ENCODE measurements at places on chromosomes 1 and 21.

GRCh38 chr1:109490029-109490933 is 3.6 kb upstream of the CYB561D1 start:
- no peak for DNase-seq

DNA sequence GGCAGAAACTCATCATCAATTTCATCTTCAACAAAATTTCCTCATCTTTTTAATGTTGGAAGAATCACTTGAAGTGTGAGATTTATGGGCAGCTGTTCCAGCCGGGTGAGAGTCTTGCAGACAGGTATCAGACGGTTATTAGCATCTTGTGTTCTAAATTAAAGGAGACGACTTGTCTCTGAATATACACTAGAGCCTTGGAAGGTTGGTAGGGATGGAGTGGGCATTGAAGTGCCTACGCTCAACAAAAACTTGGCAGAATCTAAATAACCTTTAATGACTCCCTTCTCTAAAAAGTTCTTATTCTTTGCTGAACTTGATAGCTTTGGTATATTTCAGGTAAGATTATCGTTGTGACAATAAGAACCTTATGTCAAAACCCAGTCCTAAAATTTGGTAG is 111.5 kb upstream of the MAGI3 start:
- DNase-seq, result no peak

- no peak for DNase-seq
Observed at GRCh38 chr1:3360646-3361257, 93.7 kb upstream of the ARHGEF16 start.

- no peak for DNase-seq
Observed at GRCh38 chr1:215860833-215861232, 293.7 kb downstream of the KCTD3 start.

DNA sequence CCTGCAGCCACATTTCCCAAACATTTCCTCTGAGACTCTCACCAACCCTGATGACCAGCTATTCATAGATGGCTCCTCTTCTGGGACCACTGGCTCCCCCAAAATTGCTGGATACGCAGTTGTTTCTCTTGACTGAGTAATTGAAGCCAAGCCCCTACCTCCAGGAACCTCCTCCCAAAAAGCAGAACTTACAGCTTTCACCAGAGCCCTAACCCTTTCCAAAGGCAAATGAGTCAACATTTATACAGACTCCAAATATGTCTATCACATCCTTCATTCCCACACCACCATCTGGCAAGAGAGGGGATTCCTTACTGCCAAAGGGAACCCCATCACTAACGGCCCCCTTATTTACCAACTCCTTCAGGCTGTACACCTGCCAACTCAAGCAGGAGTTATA is 20.3 kb upstream of the CA6 start:
- no peak for DNase-seq

- no peak for DNase-seq
Observed at GRCh38 chr21:42010507-42011495, 641 bp upstream of the ZBTB21 start.

DNA sequence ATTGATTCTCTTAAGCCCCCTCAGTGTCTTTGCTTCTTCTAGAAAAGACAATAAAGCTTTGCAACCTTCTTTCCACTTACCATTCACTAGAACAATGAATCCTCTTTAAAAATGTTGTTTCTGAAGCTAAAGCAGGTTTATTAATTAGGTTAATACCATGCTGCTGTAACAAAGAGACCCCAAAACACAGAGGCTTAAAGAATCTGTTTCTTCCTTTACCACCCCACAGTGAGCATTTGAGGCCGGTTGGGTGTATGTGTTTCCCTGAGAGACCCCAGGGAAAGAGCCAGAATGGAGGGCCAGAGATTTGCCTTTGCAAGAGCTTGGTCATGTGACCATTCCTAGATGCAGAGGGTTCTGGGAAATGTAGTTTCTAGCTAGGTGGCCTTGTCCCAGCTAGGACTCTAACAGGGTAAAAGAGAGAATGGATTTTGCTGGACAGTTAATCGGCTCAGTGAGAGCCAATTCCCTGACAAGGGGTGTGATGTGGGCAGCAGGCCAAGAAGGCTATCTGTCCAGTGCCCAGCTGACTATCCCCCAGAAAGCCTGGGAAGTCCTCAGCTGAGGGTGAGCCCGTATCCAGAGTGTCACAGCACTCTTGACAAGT is 191.8 kb upstream of the TMEM51 start:
- no peak for DNase-seq

- DNase-seq, result no peak
Observed at GRCh38 chr1:53310847-53311681, 16.8 kb downstream of the LRP8 start.

- no peak for DNase-seq
Observed at GRCh38 chr21:42784276-42784675, 95.1 kb downstream of the WDR4 start.

DNA sequence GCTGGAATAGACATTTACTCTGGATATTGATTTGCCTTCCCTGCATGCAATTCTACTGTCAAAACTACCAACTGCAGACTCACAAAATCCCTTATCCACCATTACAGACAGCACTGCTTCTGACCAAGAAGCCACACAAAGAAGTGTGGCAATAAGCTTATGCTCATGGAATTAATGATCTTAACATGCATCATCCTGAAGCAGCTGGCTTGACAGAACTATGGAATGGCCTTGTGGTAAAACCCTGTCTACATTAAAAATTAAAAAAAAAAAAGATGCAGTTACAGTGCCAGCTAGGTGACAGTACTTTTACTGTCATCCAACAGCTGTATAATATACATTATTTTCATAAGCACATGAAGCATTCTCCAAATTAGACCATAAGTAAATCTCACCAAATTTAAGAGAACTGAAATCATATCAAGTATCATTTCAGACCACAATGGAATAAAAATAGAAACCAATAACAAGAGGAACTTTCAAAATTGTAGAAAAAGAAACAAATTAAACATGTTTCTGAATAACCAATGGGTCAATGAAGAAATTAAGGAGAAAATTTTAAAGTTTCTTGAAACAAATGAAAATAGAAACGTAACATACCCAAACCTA is 70.7 kb downstream of the SCMH1 start:
- no peak for DNase-seq

- DNase-seq, result no peak
Observed at GRCh38 chr1:115595279-115596079, 46.3 kb upstream of the VANGL1 start.

- DNase-seq, result no peak
Observed at GRCh38 chr1:225517697-225518096, 89.9 kb upstream of the LBR start.

GRCh38 chr1:155478270-155478852 is 84.2 kb downstream of the ASH1L start:
- DNase-seq, result no peak

DNA sequence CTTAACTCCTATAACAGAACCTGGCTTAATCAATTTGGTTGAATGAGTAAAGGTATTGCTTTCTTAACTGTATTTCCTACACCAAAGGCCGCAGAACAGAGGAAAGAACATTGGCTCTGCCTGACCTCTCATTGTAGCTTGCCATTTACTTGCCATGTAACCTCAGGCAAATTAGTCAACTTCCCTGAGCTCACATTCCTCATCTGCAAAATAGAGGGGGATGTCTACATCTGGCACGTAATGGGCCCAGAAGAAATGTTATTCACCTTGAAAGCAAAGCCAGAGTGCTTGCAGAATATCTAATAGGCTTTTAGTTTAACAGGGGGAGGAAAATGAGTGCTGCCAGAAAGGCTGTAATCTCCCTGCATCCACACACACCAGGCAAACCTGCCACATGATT is 44.3 kb downstream of the LAMC2 start:
- DNase-seq, result no peak

DNA sequence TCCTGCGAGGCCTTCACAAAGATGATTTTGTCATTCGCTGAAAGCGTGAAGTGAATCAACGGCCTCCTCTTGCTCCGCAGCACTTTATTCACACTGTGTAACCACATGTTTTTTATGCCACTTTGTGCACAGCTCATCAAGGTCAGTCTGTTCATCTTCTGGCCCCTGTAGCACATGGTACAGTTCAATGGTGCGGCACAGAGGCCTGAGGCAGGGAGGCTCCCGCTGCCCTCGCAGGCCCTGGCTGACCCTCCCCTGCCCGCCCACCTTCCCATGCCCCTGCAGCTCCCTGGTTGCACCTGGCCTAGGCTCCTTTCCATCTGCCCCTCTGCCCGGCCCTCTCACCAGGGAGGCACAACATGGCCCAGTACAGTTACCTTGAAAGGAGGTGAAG is 87.5 kb downstream of the CD247 start:
- DNase-seq, result no peak

GRCh38 chr1:185593271-185593670 is 140.9 kb upstream of the HMCN1 start:
- DNase-seq, result no peak

GRCh38 chr1:44002606-44003157 is 11.3 kb downstream of the CCDC24 start:
- DNase-seq, result no peak

DNA sequence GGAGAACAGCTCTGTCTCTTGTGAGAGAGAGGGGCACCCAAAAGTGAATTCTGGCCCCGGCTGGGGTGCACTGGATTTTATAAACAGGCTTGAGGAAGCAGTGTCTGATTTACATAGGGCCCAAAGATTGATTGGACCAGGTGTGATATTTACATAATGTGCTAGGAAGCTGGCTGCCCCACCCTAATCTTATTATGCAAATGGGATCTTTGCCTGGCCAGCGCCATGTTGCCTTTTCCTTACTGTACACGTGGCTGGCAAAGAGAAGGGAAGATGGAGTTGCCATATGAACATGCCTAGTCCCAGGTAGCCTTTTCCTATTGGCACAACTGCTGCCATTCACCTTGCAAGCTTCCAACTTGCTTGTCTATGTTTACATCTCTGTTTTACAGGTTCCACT is 29.0 kb upstream of the CFHR4 start:
- no peak for DNase-seq

DNA sequence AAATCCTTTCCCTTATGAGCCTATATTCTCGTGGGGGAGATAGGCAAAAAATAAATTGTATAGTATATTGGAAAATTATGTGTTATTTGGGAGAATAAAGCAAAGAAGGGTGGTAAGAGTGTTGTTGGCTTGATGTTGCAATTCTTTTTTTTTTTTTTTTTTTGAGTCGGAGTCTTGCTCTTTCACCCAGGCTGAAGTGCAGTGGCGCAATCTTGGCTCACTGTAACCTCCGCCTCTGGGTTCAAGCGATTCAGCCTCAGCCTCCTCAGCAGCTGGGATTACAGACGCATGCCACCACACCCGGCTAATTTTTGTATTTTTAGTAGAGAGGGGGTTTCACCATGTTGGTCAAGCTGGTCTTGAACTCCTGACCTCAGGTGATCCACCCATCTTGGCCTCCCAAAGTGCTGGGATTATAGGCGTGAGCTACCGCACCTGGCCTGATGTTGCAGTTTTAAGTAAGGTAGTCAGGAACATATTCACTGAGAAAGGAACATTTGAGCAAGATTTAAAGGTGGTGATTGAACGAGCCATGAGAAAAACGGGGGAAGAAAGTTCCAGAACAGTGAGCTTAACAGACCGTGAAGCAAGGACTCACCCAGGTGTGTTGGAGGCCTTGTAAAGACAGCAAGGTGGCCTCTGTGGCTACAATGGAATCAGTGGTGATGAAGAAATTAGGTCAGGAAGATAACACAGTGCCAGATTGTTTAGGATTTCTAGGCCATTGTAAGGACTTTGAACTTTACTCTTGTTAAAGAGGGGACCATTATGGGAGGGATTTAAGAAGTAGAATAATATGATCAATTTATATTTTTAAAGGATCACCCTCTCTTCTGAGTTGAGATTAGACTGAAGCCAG is 45.8 kb downstream of the RPRD2 start:
- DNase-seq, result no peak

DNA sequence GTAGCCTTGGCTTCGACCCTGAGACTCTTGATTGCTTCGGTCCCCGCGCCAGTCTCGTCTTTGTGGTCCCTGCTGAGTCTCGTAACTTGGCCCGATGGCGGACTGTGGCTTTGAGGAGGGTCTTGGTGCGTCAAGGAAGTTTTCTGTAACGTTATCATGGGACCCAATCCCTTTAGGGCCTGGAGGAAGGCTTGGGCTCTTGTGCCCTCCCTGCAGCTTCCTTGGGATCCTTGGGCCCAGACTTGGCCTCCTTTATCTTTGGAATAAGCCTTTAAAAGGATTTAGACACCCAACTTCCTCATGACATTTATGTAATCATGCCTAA is 371 bp downstream of the ZMPSTE24 start:
- DNase-seq, result no peak

DNA sequence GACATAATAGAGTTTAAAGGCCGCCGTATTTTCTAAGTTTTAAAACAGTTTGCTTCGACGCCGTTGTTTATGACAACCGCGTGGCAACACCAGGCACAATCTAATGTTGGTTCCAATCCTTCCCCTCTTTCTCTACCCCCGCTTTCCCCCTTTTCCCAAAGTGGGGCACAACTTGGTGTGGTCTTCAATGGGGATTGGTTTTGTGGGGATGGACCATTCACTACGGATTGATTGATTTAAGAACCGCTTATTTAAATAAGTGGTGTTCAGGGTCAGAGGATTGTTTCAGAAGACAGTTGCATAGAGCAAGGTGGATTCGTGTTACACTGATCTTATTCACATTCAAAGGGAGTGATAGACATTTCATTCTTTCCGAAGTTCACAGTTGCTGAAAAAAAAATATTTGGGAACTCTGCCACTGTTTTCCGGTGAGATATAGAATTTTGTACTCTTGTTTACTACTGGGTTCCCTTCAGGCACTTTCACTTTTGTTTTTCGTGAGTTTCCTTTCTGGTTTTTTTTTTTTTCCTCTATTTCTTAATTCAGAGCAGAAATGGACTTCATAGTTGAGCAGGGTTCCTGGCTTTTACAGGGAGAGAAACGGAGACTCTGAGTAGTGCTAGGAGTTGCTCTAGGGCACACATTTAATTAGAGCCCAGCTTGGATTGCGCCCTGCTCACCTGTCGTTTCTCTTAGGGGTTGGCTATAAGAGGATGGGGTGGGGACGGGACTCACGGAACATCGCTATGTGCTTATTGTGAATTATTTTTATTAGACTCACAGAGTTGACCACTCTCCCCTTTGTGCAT is 79.6 kb upstream of the AK4 start:
- no peak for DNase-seq

- no peak for DNase-seq
Observed at GRCh38 chr1:152487871-152488270, 22.7 kb upstream of the LCE5A start.

- DNase-seq, result no peak
Observed at GRCh38 chr1:243580072-243580471, 270.0 kb downstream of the AKT3 start.

DNA sequence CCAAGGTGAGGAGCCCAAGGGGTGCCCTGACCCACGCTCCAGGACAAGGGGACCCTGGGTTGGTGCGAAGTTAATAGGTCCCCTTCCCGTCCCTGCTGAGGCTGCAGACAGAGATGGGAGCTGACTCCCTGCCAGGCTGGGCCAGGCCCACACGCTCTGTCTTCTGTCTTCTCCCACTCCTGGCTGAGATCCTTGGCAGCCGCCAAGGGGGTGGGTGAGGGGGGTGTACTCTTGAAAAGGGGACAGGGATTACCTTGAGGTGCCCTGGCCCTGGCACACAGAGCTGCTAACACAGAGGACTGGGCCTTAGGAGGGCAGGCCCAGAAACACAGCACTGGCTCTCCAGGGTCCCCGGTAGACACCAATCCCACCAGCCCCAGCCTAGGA is 11.0 kb upstream of the CTRC start:
- DNase-seq, result no peak

Data from cortex of kidney (tissue), 1 donor.